ENCODE measurements at places on chromosomes 4 and X.

DNA sequence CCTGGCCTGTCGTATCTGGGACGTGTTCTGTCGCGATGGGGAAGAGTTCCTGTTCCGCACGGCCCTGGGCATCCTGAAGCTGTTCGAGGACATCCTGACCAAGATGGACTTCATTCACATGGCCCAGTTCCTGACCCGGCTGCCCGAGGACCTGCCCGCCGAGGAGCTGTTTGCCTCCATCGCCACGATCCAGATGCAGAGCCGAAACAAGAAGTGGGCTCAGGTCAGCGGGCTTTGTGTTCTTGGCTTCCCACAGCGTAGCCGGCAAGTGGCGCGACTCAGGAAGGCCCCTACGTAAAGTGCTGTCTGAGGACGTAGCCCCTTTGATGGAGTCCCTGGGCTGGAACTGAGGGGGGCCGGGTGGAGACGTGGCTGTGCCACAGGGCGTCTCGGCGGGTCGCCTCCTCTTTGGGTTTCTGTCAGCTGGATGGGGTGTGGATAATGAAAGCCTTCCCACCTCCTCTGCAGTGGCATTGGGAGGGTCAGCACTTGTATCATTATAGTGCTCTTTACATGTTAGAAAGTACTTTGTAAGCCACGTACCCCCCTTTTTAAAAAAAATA, 18.1 kb upstream of the TADA2B start:
- no peak for DNase-seq

DNA sequence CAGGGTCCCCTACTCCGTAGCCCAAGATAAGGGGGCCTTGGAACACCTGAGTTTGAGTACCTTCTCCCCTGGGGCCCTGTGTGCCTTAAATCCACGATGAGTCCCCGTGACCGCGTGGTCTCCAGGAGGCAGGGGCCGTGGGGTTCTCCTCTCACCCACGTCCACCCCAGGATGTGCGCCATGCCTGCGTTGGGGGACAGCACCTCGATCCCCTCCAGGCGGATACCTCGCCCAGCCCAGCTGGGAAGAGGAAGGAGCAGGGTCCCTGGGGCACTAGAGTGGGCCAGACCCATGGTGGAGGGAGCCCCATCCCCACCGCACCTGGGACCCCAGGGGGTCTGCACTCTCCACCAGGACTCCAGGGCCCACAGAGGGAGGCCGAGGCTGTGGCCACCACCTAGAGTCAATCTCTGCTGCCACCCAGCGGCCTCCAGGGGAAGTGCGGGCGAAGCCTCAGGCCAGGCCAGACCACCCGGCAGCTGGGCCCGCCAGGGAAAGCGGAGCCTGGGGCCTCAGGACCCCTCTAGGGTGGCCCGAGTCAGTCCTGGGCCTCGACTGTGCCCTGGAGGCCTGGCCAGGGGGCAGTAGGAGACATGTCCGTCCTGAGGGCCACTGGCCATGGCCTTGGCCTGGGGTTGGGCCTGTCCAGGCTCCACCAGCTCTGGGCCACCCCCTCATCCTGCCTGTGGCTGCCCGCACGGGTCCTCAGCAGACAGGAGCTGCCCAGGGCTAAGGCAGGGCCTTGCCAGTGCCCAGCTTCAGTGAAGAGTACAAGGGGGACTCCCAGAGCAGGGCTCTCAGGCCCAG, 55.0 kb downstream of the FAM53A start:
- DNase-seq = peak; percentile 86

DNA sequence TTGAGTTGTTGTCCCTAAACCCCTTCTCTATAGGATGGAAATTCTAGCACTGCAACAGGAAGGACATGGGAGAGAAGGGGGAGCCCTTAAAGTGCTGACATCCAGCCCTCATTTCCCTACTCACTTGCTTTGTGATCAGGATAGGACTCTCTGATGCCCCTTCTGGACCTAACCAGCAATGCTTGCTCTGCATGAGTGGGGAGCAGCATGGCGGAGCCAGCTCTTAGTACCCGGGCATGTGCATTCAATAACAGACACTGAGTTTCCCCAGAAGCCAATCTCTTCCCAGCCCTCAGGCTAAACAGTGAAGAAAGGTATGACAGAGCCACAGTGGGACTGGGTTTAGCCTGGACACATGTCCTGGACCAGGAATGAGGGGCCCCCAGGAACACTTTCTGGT, 14.0 kb downstream of the SOD3 start:
- DNase-seq = peak; percentile 76

GRCh38 chrX:28058901-28059300, 77.7 kb upstream of the DCAF8L1 start:
- DNase-seq = no peak

GRCh38 chr4:127756906-127757305, 25.2 kb upstream of the HSPA4L start:
- DNase-seq = no peak

DNA sequence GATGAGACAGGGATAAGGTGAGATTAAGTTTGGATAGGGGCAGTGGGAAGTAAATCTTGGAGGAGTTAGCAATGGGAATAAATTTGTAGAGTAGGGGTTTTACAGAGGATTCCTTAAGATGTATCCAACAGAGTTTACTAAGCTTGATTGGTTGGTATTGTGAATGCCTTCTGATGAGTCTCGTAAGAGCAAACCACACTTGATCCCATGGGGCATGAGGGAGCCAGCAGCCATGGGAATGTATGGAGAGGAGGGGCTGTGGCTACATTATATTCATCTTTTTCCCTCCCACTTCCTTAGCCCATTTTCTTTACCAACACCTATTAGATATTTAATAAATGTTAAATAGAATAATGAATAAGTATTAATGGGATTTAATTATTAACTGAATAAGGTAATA, 126.6 kb upstream of the NDST3 start:
- no peak for DNase-seq

DNA sequence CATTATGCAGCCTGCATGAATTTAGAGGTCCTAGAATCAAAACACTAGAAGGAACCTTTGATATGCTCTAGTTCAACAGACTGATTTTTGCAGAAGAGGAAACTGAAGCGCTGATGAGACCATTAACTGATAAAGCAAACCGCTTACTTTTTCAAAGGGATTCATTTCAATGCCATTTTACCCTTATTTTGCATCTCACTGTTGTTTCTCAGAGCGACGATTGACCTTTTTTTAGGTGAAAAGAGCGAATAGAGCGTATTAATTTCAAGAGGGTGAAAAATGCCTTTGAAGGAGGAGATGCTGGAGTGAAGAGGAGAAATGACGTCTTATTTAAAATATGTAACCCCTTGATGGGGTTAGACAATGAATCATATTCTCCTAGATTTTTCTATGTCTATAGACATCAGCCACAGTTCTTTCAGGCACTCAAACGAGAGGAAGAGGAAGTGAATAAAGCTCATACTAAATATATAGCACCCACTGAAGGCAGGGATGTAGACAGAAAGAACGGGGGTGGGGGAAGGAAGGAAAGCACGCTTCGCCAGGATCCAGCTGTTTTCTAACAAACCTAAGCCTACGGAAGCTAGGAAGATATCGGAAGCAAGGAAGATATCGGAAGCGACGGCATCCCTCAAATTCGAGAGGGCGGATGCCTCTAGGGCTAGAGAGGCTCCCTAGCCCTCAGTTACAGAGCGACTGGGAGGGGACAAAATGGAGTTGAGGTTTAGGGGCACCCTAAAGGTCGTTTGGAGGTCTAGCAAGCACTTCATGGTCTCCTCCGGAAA, 848 bp downstream of the ACSL4 start:
- DNase-seq = peak; percentile 75

GRCh38 chr4:28402751-28403150, 1542.1 kb downstream of the STIM2 start:
- DNase-seq = no peak

DNA sequence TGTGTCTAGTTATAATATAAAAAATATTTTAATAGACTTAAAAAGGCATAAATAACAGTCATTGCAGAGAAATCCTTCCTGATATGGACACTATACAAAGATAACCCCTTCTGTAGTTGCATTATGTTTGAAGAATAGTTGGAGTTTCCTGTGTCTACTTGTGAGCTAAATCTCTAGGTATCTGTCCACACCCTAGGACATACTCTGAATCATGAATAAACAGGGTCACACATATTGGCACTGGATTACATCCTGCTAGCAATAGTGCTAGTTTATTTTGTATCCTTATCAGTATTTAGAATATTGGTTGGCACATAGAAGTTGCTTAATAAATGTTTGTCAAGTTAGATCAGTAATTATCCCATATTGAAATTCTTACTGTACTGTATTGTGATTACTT, 173.9 kb downstream of the GRXCR1 start:
- DNase-seq = no peak

- DNase-seq = no peak
Measured at GRCh38 chr4:76388160-76388908, 32.6 kb downstream of the CCDC158 start.

DNA sequence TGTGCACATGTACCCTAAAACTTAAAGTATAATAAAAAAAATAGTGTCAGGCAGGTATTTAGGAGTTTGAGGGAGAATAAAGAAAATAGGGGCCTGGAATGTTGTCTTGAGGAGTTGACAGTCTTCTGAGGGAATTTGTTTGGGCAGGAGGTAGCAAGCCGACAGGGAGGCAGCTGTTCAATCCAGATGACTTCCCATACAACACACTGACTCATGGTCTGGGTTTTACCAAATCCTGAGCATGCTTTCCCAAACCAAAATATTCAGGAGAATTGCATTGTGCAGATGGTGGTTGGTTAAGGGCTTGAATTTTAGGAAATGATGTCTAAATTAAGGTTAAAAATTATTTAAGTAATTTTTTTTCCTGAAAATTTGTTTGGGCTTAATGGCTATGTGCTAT, 430.0 kb downstream of the INPP4B start:
- DNase-seq = no peak

DNA sequence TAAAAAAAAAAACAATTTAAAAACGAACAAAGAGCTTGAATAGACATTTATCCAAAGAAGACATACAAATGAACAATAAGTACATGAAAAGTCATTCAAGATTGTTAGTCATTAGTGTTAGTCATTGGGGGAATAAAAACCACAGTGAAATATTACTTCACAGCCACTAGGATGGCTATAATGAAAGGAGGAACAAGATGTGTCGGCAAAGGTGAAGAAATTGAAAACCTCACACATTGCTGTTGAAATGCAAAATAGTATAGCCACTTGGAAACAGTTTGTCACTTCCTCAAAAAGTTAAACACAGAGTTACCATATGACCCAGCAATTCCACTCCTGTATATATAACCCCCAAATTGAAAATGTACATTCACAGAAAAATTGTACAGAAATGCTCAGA, 45.2 kb upstream of the SLC39A8 start:
- DNase-seq = peak; percentile 56

DNA sequence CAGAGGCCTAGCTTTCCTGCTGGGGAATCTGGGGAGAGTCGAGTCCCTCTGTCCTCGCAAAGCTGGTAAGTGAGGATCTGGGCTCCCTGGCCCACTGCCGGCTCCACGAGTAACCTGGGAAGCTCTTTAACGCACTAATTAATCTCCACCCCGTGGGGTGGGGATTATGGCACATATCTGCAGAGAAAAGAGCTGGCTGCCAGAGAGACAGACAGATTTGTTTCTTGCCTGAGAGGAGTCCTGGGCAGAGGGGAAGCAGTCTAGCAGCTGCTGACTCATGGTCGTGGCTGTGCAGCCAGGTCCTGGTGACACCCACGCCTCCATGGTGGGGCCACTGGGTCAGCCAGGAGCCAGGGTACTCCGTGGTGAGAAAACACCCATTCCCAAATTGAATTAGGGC, 14.0 kb downstream of the SORCS2 start:
- no peak for DNase-seq

- no peak for DNase-seq
Measured at GRCh38 chrX:150504397-150505182, 63.8 kb upstream of the MTM1 start.

GRCh38 chr4:100428051-100428450, 89.8 kb downstream of the EMCN start:
- DNase-seq = no peak

- DNase-seq = peak; percentile 63
Measured at GRCh38 chrX:15146515-15146914, 123.4 kb downstream of the ASB9 start.

- DNase-seq = no peak
Measured at GRCh38 chr4:2574863-2575262, 38.4 kb downstream of the FAM193A start.

- no peak for DNase-seq
Measured at GRCh38 chr4:93719552-93719951, 109.0 kb upstream of the ATOH1 start.

GRCh38 chr4:7838136-7838782, 101.4 kb downstream of the AFAP1 start:
- peak; percentile 14 for DNase-seq

DNA sequence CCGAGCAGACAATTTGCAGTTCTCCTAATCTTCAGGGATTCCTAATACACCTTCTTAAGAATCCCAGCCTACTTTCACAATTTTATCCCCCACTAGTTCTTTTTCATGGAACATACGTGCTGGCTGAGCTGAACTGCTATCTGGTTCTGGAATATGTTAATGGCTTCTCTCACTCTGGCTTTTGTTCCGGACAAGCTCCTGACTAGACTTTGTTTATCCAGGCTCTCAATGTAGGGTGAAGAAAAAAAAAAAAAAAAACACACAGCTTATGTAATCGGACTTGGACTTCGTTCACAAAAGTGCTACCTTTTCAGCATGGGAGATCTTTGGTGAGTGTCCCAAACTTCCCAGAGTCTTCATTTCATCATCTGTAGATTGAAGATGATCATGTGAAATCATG, 555.4 kb upstream of the CPEB2 start:
- no peak for DNase-seq

DNA sequence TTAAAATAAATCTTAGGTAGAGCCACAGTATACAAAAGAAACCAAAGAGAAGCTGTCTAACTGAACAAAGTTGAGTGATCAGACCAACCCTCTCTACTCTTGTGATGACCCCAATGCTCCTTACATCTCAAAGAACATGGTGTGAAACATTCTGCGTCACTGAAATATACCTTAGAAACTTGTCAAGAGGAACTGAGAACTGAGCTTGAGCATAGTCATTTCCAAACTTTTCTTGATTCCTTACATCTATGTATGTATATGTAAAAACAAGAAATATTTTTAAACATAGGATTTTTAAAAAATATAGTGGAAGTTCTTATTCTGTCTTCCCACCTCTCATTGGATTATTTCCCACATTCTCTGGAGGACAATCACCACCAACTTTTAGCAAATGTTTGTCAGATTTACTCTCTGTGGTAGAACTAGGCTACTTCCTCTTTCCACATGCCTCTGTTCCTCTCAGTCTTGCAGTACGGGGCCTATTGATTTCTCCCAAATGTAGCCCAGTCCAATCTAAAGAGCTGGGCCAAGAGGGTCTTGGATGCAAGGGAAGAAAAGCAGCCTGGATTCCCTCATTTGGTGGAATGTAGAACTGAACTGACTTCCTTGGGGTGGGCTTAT, 98.2 kb upstream of the HHIP start:
- DNase-seq = no peak

GRCh38 chr4:147749811-147750321, 18.0 kb downstream of the ARHGAP10 start:
- DNase-seq = no peak

GRCh38 chr4:145540235-145540634, 58.6 kb downstream of the SMAD1 start:
- DNase-seq = no peak

GRCh38 chr4:70062000-70062399, 11.8 kb downstream of the HTN1 start:
- DNase-seq = no peak

Data from Karpas-422 (cell line).